ENCODE measurements at places on chromosomes 16 and 17.

- DNase-seq = no peak
These were observed 2.2 kb upstream of the ARL4D start for GRCh38 chr17:43396491-43397060.

DNA sequence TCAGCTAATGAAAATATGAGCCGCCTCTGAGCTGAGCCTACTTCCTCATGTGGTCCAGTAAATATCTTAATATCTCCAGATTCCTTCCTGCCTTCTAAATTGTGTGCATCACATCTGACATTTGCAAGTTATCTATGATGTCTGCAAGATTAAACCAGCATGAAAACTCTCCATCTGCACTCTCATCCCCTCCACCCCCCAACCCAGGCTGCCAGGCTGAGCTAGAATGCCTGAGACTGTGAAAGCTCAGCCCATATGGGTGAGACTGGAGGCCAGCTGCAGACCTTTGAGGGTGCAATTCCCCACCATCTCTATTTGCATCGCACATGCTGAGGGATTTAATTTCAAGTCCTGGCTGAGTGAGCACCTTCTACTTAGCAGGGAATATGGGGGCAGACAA is 82.8 kb downstream of the ASIC2 start:
- DNase-seq = no peak

DNA sequence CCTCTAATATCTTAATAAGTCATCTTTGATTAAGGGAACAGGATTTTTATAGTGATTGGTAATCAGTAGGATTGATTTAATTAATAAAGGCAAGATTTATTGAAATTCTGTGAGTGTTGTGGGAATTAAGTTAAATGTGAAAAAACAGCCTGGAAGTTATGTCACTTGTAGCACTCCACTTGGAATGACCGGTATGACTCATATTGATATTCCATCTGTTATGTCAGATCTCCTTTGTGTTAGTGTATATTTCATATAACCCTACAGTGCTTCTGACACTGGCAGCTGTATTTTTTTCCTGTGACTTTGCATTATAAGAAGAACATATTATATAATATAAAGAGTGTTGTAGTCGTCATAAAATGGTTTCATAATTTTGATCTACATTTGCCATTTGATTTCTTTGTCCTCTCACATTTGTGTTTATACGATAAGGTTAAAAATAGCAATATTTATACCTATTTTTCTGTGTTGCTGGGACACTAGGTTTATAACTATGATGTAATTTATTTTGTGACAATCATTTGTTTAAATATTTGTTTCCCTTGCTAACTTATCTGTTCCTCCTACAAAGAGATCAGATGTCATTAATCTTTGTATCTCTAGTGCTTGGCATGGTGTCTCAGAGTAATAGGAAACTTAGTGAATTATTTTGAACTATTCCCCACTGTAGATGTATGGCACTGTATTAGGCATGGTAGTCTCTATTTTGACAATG is 249.0 kb downstream of the BCAS3 start:
- no peak for DNase-seq

DNA sequence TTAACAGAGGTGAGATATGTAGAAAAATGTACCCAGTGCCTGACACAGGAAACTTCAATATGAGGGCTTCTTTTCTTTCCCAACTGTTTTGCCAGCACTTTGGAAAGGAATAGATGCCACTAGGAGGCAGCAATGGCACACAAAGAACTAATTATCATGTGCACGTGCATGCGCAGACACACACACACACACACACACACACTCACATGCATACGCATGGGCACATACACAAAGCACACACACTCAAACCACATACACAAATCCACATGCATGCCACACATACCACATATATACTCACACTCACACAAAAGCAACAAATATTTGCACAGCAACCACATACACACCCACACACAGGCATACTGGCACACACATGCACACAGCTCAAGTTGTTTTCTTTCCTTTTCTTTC is 8.8 kb upstream of the CEP112 start:
- peak; percentile 72 for DNase-seq

DNA sequence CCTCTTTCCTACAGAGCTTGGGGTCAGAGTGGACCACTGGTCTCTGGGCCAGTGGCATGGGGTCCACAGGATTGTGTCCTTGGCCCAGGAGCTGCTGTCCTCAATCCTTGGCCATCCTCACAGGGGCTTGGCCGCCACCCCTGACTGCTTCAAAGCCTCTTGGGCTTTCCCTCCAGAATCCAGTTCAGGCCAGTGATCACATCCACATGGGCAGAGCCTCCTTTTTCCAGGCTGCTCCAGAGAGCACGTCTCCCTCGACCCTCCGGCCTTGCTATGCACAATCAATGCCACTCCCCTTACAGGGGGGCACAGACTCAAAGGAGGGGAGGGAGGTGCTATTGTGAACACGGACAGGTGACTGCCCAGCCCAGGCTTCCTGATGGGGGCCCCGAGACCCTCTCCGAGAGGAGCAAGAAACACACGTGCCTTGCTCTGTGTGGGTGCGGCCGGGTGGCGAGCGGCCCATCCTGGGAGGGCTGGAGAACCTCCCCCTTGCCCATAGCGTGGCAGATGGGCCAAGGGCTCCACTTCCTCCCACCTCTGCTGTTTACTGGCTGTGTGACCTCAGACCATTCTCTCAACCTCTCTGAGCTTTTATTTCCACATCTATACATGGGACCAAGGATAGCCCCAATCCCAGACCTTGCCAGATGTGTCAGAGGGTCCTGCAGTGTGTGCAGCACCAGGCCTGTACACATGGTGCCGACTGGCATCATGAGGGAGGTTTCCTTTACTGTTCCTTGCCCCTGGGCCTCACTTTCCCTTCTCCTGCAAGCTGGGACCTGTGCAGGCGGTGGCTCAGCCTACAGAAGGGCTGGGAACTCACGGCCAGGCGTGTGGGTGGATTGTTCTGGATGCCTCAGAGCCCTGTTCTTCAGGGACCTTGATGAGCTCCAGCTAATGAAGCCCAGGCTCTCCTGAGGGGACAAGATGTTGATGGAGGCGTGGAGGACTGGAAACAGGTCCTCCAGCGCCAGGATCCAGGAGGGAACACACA is 229.0 kb upstream of the GSE1 start:
- DNase-seq = peak; percentile 10

DNA sequence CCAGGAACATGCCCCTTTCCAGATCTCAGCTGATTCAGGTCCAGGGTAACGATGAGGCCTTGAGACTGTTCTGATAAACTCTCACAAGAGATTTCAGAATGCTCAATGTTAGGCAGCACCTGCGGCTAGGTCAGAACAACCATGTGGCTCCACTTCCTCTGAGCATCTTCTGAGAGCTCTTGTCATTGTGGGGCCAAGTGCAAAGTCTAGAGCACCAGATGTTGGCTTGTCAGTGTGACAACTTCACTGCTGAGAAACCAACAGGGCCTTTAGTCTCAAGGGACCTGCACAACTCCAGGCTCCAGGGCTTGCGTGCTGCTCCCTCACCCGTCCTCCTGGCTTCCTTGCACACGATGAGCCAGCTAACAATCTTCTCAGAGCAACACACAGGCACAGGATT is 29.0 kb downstream of the FCSK start:
- no peak for DNase-seq

DNA sequence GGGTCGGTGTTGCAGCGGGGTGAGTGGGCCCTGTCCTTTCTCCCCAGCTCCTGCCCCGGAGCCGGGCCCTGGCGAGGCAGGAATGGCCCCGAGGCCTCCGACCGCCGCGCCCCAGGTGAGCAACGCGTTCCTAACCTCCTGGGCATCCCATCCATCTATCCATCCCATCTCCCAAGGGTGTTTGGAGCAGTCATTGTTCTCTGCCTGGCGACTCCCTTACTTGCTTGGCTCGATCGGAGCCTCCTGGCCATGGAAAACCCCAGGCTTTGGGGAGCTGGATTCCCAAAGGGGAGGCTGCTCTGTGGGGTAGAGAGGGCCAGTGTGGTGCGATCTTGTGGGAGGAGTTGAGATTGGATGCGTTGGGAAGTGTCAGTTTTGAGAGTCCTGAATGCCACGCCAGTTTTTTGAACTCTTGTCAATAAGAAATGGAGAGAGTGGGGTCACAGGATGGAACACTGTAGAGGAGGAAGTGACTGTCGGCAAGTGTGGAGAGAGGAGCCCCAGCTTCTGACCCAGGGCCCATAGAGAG is 684 bp downstream of the ZFP90 start:
- DNase-seq = no peak

- no peak for DNase-seq
These were observed 322.5 kb downstream of the C16orf95 start for GRCh38 chr16:86994651-86995171.

GRCh38 chr17:80770881-80771611 is 220.6 kb upstream of the CHMP6 start:
- no peak for DNase-seq

DNA sequence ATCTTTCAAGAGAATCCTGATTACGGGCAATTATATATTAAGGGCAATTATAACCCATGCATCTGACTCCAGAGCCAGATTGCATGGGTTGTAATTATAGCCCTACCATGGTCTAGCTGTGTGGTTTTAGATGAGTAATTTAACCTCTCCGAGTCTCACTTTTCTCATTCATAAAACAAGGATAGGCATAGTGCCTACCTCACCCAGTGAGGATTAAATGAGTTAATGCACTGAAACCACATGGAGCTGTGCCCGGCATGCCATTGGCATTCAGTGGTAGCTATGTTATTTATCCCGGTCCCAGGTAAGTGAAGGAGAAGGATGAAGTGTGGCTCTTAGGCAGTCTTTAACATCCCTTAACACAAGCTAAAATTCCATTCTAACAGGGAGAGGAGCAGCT is 6.3 kb downstream of the SNX20 start:
- no peak for DNase-seq

DNA sequence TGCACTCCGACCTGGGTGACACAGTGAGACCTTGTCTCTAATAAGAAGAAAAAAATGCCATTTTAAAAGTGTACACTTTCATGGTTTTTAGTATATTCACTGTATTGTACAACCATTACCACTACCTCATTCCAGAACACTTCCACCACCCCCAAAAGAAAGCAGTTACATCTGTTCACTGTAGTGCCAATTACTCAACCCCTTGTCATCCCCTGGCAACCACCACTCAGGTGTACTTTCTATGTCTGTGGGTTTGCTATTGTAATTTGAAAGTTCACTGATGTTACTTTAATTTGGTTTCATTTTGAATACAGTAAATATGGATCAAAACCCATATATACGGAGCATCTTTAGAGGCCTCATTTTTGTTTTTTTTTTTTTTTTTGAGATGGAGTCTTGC is 6.1 kb downstream of the ZG16 start:
- DNase-seq = no peak

DNA sequence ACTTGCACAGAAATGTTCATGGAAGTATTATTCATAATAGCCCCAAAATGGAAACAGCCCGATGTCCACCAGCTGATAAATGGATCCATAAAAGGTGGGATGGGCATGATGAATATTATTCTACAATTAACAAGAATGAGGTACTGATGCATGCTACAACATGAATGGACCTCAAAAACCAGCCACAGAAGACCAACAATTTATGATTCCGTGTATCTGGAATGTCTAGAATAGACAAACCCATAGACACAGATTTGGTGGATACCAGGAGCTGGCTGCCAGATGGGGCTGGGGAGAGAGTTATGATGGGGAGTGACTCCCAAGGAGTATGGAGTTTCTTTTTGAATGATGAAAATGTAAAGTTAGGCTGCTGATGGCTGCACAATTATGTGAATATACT is 10.8 kb upstream of the NAGLU start:
- no peak for DNase-seq

- peak; percentile 55 for DNase-seq
These were observed 20.8 kb upstream of the ZFHX3 start for GRCh38 chr16:73068541-73069401.

DNA sequence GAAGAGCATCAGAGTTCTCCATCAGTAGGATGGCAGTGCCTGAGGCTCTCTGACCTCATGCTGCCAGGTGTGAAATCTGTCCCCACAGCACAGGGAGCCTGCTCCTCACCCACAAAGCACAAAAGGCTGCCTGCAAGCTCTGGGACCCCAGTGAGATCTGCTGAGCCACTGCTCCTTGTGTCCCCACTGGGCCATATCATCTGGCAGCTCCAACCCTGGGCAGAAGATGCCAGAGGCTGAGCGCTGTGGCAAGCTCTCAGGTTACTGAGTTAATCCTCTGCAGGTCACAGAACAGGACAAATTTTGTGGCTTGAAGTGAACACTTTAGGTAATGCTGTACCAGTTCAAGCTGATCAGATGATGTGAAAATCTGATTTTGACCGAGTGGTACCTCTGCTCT is 26.7 kb upstream of the ERN1 start:
- no peak for DNase-seq

- DNase-seq = peak; percentile 38
These were observed 10.8 kb downstream of the POLR2C start for GRCh38 chr16:57473176-57473840.

- DNase-seq = no peak
These were observed 123.2 kb downstream of the HS3ST2 start for GRCh38 chr16:22937169-22937568.

GRCh38 chr17:58324056-58324408 is 4.6 kb downstream of the TSPOAP1 start:
- DNase-seq = no peak

DNA sequence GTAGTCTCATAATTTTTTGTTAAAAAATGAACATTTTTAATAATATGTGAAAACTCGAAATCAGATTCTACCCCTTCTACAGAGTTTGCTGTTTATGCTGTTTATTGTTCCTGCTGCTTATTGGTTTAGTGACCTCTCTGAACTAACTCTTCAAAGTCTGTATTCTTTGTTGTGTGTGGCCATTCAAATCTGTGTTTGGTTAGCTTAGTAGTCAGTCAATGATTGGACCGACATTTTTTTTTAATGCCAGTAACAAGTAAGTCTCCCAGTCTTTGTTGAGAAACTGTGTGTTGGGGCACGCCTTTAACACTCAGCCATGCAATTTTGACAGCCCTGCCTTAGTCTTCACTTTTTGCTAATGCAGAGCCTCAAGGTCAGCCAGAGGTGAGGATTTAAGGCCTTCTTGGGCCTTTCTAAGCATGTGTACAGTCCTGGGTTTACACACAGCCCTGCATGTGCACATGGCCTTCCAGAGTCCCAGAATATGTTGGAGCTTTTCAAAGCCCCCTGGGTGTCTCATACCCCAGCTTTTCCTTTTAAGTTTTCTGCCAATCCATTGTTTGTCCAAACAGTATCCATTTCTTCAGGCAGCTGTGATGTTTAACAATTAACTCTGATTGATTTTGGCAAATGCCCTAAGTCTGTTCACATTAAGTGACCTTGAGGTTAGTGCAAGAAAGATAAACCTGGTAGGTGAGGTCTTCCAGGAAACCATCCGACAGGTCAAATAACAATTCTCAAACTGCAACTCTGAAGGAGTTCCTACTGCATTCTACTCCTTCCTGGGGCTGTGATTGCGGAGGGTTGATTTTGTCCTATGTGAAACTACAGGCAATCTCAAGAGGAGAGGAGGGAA is 389.3 kb downstream of the PMP22 start:
- no peak for DNase-seq

GRCh38 chr17:68301438-68301959 is 10.2 kb downstream of the ARSG start:
- DNase-seq = no peak

Data from BE2C (cell line).